ENCODE measurements at places on chromosomes 7 and 10.

DNA sequence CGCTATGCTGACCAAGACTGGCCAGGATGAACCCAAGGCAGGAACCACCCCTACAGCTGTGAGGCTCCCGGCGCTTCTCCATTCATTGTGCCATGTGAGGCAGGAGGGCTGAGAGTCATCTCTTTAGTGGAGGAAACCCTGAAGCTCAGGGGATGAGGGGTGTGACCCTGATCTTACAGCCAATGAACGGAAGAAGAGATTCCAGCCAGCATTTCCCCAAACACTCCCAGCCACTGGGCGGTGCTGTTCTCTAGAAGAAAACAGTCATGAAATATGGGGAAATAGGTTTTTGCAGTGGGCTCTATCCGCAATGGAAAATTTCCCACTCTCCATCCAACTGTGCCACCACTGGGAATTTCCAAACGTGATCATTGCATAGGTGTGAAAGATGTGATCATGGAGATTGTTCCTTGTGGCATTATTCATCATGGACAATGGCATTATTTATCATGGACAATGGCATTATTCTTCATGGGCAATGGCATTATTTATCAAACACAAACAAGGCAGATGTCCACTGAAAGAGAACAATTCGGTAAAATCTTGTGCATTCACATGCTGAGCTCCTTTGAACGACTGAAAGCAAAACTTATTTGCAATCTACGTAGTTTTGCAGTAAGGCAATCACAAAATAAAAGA lies 14.0 kb upstream of the SLC18A2 start:
- DNase-seq, result peak; percentile 83
- no peaks in the 10 kb centered on the region for H3K4me1 ChIP-seq
- no peaks in the 10 kb centered on the region for H3K27me3 ChIP-seq
- H3K4me3 ChIP-seq, result no peak overlapping the region
- no peak overlapping the region for H3K27ac ChIP-seq

- H3K27ac ChIP-seq, result peak overlapping the region; percentile 94
- H3K4me1 ChIP-seq, result peaks cover 3% of the 10 kb centered on the region
- H3K4me3 ChIP-seq, result peak overlapping the region; percentile 40
- DNase-seq, result peak; percentile 91
Observed at GRCh38 chr10:30433306-30433729, 666 bp upstream of the MAP3K8 start.

DNA sequence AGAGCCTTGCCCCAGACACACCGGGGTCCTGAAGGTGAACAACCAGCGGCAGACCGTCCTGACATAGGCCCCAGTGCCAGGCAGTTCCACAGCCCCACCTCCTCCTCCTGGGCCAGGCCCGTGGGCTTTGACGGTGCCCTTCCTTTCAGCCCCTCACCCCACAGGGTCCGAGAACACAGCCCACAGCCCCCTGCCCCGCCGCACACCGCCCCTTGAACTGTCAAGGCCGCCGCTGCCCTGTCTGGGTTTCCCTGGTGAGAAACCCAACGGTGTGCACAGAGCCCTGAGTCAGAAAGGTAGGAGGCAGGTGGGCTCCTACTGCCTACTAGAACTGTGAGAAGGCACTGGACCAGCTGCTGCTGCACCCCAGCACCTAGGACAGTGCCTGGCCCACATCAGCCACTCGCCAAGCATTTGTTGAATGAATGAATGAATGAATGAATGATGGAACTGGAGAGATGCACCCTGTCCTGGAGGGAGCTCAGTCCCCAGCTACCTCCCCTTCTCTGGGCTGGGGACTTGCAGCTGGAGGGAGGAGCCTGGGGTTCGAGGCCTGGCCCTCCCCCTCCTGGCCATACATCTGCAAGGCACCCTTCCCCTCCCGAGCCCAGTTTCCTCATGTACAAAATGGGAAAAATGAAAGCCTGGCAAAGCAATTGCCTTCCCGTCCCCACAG lies 117.9 kb downstream of the SLIT1 start:
- peak; percentile 47 for DNase-seq
- H3K36me3 ChIP-seq, result no peaks in the 10 kb centered on the region
- H3K27me3 ChIP-seq, result no peaks in the 10 kb centered on the region
- no peak overlapping the region for H3K4me3 ChIP-seq

GRCh38 chr7:153188630-153189029 lies 429.1 kb downstream of the ACTR3B start:
- H3K4me1 ChIP-seq, result no peaks in the 10 kb centered on the region
- H3K27ac ChIP-seq, result no peak overlapping the region
- no peaks in the 10 kb centered on the region for H3K27me3 ChIP-seq

- no peaks in the 10 kb centered on the region for H3K4me1 ChIP-seq
- no peaks in the 10 kb centered on the region for H3K36me3 ChIP-seq
- H3K27ac ChIP-seq, result no peak overlapping the region
Observed at GRCh38 chr10:99279626-99280111, 44.0 kb upstream of the HPSE2 start.
